ENCODE measurements at places on chromosomes 2 and 18.

- no peak for DNase-seq
Measured at GRCh38 chr2:174839662-174840061, 75.4 kb upstream of the CHRNA1 start.

GRCh38 chr2:76193089-76193488, 482.4 kb upstream of the GCFC2 start:
- no peak for DNase-seq

GRCh38 chr2:216601632-216602409, 31.4 kb upstream of the IGFBP2 start:
- no peak for DNase-seq

DNA sequence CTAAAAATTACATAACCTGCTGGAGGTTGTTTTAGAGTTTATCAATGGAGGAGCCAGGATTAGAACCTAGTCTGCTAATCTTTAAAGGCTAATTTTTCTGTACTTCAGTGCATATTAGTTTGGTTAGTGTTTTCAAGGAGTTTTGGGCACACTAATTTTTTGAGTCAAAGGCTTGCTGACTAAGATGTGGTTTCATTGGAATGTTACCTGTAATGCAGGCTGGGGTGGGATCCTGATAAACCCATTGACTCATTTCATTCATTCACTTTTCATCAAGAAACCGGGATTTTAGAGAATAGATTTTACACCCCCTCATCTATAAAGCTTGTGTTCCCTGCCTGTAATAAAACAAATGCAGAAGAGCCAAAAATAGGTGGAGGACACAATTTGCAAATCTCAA, 91.9 kb upstream of the IL1R2 start:
- no peak for DNase-seq

DNA sequence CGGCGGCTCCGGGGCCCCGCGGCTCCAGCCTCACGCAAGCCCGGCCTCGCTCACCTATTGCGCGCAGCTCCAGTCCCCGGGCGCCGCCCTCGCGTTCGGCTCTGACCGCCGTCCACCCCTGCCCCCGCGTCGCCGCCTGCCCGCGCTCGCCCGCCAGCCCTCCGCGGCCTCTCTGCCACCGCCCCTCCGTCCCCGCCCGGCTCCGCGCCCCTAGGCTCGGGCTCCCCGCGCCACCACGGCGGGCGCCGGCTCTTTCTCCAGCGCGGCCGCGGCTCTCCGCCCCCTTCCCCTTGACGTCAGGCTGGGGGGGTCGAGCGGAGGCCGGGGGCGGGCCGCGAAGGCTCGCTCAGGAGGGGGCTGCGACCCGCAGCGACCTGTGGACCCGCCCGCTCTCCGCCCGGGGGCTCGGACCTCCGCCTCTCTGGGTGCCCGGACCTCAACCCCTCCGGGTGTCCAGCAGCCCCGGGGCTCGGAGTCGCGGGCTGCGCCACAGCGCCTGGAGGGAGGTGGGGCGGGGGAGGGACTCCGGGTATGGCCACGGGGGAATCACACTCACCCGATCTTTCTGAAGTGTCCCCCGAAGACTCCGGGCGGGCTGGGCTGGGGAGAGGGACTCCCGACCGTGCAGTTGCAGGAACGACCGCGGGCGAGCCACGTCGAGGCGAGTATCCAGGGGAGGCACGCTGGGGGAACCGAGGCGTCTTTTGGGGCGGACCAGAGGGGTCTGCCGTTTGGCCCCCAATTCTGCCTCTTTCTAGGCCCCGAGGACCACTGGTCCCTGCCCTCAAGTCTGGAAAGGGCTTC, at the start of gene SEMA4C:
SEMA4C (minus strand) TSS at position 259 of the 804 bp plus-strand sequence. CDS start 2,194 bp downstream, outside the sequence.
- no peak for DNase-seq

DNA sequence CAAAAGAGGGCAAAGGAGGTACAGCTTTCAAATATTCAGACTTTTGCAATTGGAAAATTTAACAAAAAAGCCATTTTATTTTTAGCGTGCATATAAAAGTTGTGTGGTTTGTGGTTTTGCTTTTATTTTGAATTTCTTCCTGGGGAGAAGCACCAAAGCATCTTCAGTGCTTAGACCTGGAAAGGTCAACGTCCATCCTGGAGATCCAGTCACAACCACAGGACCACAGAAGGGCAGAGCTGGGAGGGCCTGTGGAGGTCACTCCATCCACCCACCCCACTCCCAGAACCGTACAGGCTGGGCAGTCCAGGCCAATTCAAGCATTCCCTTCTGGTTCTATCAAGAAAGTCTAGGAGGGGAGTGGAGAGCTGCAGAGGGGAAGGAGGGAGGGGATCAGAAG, 43.8 kb downstream of the MPHOSPH10 start:
- DNase-seq: no peak
